CD4-positive, CD25-positive, alpha-beta regulatory T cell (primary cell): ENCODE measurements at places on chromosomes 7 and 10. TPM values are rescaled to one million over a fixed set of nuclear protein-coding genes. Genes with fewer than 3 reads are reported as not detected.

TUBB8 gene
- not detected for total RNA-seq

TCAF2 gene
- total RNA-seq: 41.3 TPM

MYOZ1 gene
- not detected for total RNA-seq

ASB10 gene
- total RNA-seq: not detected

CALY gene
- total RNA-seq: 1.8 TPM

MRPS24 gene
- 45.8 TPM for total RNA-seq

WDFY4 gene
- 0.57 TPM for total RNA-seq

SEMA3C gene
- total RNA-seq: 1.2 TPM

LRRC4 gene
- not detected for total RNA-seq

FHIP2A gene
- 85.5 TPM for total RNA-seq

CREB3L2 gene
- total RNA-seq: 27.3 TPM

LCOR gene
- 63.1 TPM for total RNA-seq

FAM180A gene
- total RNA-seq: not detected

SH2D4B gene
- total RNA-seq: 0.25 TPM

POT1 gene
- 17.1 TPM for total RNA-seq

FAM24B gene
- 17.2 TPM for total RNA-seq

FZD8 gene
- 0.12 TPM for total RNA-seq

NOS3 gene
- 10.7 TPM for total RNA-seq

GRM3 gene
- total RNA-seq: not detected

VWDE gene
- 0.86 TPM for total RNA-seq

AQP1 gene
- 0.20 TPM for total RNA-seq
